Activated CD8-positive, alpha-beta memory T cell treated with anti-CD3 and anti-CD28 coated beads for 4 hours (primary cell): ENCODE measurements at places on chromosomes 7 and 10.

DNA sequence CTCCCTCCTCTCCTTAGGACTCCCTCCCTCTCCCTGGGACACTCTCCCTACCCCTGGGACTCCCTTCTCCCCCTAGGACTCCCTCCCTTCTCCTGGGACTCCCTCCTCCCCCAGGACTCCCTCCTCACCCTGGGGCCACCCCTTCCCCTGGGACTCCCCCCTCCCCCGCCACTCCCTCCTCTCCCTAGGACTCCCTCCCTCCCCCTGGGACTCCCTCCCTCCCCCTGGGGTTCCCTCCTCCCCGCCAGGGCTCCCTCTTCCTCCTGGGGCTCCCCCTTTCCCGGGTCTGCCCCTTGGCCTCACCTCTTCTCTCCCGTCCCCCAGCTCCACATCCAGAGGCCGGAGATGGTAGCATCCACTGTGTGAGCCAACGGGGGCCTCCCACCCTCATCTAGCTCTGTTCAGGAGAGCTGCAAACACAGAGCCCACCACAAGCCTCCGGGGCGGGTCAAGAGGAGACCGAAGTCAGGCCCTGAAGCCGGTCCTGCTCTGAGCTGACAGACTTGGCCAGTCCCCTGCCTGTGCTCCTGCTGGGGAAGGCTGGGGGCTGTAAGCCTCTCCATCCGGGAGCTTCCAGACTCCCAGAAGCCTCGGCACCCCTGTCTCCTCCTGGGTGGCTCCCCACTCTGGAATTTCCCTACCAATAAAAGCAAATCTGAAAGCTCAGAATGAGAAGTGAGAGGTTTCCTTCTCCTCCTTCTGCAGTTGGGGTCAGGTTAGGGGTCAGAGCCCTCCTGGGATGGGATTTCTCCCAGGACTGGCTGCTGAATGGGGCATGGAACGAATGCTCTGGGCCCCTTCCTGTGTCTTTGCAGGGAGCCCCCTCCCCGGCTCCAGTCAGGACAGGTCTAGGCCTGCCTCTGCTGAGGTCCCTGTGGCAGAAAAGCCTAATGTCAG is 1.4 kb upstream of the MUC17 start:
- DNase-seq = no peak

- no peak for DNase-seq
These were observed 63.0 kb downstream of the PAPSS2 start for GRCh38 chr10:87722716-87723115.

DNA sequence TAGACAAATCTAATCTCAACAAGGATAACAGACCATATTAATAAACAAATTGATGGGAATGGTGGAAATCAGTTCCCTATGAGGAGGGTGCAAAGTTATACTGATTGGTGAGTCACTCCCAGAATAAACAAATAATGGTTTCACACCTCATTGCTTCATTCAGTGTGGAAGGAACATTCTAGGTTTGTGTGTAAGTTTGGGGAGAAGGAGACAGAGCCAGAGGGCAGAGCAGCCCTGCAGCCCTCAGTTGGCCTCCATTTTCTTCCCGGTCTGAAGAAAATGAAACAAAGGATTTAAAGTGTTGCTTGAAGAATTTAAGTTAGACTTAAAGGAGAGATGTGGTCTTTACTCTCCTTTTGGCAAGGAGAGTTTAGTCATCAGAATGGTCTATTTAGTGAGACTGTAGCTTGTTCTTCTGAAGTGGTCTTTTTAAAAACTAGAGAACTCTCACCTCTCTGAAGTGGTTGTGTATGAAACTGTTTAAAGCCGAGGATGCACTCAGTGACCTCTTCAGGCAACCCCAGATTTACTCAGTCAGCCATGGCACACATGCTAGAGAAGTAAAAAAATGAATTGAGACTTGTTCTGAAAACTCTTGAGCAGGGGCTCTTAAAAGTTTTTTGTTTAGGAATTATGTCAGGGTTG is 27.2 kb downstream of the IKZF1 start:
- DNase-seq = no peak

- DNase-seq = no peak
These were observed 48.2 kb upstream of the FXYD4 start for GRCh38 chr10:43323245-43323644.

- no peak for DNase-seq
These were observed 31.7 kb upstream of the IKZF1 start for GRCh38 chr7:50272808-50273207.

- no peak for DNase-seq
These were observed 17.8 kb downstream of the VWC2 start for GRCh38 chr7:49791088-49791741.

- DNase-seq = no peak
These were observed 37.8 kb downstream of the PDLIM1 start for GRCh38 chr10:95253007-95253406.

- DNase-seq = no peak
These were observed 375.9 kb downstream of the DNAJB6 start for GRCh38 chr7:157712666-157713235.

GRCh38 chr7:80654887-80655340 is 16.5 kb downstream of the CD36 start:
- DNase-seq = no peak

GRCh38 chr10:131773370-131774343 is 127.2 kb upstream of the PPP2R2D start:
- DNase-seq = no peak

- no peak for DNase-seq
These were observed 373.1 kb downstream of the THSD7A start for GRCh38 chr7:11458736-11459483.

GRCh38 chr10:92712016-92712889 is 22.5 kb downstream of the HHEX start:
- no peak for DNase-seq

- DNase-seq = no peak
These were observed 277.4 kb downstream of the FZD1 start for GRCh38 chr7:91541641-91542040.

GRCh38 chr10:132229834-132230556 is 43.2 kb downstream of the DPYSL4 start:
- DNase-seq = no peak

DNA sequence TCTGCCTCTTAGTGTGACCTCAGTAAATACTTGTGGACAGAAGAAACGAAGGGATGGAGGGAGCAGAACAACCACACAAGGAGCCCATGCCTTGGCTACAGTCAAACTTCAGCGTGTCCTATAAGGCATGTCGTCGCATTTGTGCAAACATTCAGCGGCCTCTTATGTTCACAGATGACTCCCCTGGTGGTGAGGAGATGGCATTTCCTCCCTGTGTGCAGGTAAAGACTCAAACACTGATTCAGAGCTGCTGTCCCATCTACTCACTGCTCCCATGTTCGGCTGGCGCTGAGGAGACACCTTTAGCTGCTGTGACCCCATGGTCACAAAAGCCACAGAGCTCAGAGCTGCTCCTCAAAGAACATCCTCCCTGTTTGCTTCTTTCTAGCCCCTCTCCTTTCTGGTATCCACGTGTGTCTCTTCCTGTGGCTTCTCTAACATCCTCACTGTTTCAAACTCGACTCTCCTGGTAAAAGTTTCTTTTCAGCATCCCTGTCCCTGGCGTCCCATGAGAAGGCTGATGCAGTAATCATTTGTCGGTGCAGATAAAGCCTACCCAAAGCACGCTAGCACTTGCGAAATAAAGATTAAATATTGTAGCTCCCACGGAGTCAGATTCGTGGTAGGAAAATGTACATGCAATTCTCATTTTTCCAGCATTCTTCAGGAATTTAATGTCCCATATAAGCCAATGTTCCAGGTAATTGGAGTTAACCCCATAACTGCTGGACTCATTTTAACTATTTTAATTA is 124.9 kb upstream of the NEBL start:
- no peak for DNase-seq

GRCh38 chr7:73901231-73901822 is 40.4 kb downstream of the TMEM270 start:
- DNase-seq = no peak

- DNase-seq = no peak
These were observed 1156.0 kb upstream of the LRRTM3 start for GRCh38 chr10:65769828-65770227.
